KBM-7 (cell line): ENCODE measurements at places on chromosomes 16 and 17.

GRCh38 chr16:48491517-48491916 lies 106.3 kb upstream of the SIAH1 start:
- no peak for DNase-seq

- DNase-seq = no peak
These were observed 14.5 kb upstream of the WDR45B start for GRCh38 chr17:82662711-82663261.

DNA sequence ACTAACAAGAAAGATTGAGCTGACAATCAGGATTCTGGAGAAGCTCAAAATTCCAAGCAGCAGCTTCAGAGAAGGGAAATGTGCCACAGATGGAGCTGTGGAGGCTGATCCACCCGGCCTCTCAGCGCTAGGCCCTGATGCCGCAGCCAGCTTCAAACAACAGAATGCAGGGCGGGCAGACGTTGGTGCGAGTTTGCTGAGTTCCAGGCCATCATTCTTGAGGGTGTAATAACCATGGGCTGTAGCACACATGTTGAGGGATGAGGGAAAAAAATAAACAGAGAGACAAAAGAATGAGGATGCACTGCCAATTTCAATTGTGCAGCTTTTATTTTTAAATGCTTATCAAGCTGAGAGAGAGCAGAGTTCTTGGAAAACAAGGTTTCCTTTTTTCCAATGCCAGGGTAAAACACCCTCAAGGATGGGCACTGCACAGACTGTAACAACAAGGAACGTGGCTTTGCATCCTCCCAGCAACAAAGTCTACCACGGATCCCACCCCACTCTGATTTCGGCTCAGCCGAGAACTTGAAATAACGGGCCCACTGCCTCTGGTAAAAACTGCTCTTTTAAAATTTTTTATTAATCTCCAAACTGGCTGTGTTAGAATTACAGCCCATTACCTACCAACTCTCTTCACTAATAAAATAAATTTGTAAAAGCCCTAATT lies 90.2 kb downstream of the SMG6 start:
- DNase-seq = no peak

DNA sequence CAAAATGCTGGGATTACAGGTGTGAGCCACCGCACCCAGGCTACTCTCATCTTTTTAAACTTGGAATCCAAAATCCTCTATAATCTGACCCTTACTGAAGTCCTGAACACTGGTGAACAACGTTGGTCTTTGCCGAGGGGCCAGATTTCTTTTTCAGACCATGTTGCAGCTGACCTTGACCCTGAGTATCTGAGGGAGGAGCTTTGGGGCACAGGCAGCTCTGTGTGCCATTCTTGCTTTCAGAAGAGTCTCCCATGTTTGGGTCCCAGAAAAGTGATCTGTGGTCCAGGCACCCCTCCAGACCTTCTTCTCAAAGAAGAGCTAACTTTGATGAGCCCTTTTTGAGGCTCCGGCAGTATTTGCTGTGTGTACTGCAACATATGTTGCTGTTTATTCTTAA lies 50.4 kb downstream of the CENPV start:
- no peak for DNase-seq

- no peak for DNase-seq
These were observed 40.1 kb downstream of the NDEL1 start for GRCh38 chr17:8475781-8476180.

DNA sequence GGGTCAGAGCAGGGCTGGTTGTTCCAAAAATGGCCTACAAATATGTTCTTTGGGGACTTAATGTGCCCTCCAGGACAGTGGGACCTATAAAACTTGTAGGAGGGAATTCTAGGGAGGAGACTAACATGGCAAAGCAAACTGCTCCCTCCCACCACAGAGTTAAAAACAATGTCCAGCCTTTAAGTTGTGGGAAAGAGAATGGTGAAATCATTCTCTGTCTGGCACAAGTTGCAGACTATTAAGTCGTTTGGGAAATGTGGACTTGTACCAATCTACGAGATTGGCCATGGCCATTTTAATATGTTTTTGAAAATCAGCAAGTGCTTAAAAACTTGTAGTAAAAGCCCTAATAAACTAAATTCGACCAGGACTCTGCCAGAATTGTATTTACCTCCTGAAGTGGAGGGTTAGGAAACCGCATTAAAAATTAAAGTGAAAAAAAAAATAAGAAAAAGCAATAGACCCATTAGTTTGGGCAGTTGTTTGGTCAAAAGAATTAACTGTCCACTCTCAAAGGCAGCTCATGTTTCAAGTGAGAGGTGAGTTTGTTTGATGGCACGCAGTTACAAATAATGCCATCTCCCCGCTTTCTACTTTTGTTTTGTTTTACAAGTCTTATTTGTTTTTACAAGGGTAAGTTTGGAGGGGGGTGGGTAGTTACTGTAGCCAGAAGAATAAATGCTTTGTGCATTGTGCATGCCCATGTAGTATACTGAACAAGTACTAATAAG lies 32.4 kb downstream of the ANKFN1 start:
- no peak for DNase-seq

- DNase-seq = no peak
These were observed 27.4 kb downstream of the IL21R start for GRCh38 chr16:27429330-27429871.

GRCh38 chr16:23949630-23950290 lies 114.0 kb downstream of the PRKCB start:
- peak; percentile 84 for DNase-seq
